ENCODE measurements at places on chromosomes 3 and 15.

GRCh38 chr15:70276401-70276800 is 178.7 kb upstream of the TLE3 start:
- no peak for DNase-seq

DNA sequence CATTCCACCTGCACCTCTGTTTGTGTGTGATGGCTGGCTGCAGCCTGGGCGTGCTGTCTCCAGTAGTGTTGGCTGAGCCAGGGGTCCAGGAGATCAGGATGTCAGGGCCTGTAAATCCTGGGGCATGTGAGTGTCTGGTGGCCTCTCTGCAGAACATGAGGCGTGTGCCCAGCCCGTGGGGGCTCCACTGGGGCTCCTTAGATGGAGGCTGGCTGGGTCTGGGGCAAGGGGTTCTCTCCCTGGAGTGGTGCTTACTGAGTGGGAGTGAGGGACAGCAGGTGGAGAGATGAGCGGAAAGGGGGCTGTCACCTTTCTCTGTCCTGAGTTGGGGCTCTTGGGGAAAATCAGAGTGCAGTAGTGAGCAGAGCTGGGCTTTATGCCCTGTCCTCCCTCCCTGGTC is 152.2 kb downstream of the CHDH start:
- no peak for DNase-seq

- DNase-seq: no peak
Observed at GRCh38 chr15:49721621-49722020, 100.8 kb downstream of the DTWD1 start.

- no peak for DNase-seq
Observed at GRCh38 chr15:36924034-36924433, 176.3 kb downstream of the MEIS2 start.

DNA sequence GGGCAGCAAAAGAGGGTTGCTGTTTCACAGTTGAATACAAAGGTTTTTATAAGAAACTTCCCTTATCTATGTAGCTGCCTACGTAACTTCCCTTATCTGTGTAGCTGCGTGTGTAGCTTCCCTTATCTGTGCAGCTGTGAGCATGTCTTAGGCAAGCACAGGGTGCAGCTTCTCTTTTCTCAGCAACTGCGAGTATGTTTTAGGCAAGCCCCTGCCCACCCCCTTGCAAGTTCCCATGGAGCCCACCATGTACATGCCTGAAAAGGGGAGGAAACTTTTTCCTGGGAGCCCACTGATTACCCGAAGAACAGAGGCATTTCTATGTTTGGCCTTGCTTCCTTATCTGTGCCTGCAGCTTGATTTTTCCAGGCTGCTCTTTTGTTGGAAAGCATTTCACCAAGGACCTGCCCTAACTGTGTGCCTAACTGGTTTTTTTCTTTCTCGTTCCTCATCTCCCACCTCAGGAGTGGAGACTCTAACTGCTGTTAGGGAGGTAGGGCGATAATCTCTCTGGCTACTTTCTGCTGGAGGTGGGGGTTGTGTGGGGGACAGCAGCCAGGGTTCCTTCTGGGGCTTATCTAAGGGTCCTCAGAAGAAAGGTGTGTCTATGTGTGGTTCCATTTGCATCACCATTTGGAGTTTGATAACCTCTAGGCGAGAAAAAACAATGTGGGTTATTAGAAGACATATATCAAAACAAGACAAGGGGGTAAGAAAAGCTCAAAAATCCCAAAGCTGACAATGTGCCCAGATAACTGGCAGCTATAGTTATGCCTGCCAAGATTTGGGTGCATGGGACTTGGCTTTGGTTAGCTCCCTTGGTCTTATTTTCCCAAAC is 26.0 kb downstream of the SORD start:
- DNase-seq: no peak

- DNase-seq: no peak
Observed at GRCh38 chr15:81209635-81210034, 13.0 kb downstream of the IL16 start.

DNA sequence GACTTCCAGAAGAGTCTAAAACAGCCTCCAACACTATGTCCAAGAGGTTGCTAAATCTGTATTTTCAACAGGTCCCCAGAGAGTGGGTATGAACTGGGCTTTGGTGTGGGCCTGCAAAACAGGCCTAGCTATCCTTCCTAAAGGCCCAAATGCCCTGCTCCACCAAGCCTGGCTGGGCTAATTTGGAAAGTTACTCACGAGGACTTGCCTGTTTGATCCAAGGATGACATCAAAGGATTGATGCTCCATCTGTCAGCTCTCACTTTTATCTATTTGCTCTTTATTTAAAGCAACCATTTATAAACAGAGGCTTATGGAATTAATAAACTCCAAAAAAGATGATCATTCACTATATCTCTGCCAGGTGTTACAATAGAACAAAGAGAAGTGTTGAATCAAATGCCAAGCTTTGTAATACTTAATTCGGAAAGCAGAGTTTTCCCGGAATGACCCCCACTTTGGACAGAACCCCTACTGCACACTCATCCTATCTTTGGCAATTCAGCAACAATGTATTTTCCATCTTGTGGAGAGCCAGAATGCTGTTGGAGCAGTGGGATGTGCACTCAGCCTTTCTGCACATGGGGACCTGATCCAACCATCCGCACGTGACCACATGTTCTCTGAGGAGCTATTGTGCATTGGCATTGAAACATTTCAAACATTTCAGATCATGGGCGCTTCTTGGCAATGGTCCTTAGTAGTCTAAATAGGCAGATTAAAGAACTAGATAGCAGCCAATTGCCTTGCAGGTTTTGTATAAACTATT is 163.3 kb upstream of the THBS1 start:
- DNase-seq: no peak

DNA sequence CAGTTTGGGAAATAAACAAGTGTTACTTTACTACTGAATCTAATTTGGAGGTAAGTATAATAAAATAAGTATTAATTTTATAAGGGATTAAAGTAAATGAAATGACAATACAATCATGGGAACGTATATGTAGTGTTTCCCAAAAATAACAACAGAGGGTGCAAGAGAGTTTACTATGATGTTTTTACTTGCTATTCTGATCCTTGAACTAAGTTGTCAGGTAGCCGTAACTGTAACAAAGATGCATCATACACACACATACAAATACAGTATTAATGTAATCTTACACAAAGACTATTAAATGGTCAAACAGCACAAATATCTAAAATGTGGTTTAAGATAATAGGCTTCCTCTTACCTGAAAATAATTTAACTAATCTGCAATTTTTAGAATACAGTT is 311.4 kb downstream of the TBC1D5 start:
- no peak for DNase-seq

DNA sequence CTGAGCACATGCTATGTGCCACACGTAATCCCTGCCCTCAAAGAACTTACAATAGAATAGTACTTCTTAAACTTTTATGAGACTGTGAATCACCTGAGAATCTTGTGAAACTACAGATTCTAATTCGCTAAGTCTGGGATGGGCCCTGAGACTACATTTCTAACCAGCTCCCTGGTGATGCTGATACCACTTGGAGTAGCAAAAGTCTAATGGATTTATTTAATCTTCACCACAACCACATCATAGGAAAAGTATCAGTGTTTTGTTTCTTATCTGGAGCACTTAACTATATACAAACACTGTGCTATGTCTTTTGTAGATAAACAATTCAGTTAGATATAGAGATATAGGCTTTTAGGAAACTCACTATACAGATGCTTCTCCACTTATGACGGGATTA is 23.8 kb upstream of the TCF12 start:
- no peak for DNase-seq

DNA sequence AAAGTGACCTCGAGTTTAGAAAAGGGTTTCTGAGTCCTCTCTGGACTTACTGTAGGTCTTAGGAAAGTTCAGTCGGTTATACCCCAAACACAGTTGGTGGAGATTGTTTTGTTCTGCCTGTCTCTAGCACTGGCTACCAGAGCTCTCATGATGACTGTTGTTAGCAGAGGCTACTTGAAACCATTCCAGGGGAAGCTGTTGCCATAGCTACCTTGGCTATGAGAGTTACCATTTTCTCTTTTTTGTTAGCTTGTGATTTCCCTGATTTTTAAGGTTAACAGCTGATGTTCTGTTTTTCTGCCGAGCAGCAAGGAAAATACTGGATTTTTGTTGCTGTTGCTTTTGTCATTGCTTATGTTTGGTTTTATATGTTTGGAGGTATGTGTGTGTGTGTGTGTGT is 26.7 kb downstream of the ABHD2 start:
- DNase-seq: no peak

DNA sequence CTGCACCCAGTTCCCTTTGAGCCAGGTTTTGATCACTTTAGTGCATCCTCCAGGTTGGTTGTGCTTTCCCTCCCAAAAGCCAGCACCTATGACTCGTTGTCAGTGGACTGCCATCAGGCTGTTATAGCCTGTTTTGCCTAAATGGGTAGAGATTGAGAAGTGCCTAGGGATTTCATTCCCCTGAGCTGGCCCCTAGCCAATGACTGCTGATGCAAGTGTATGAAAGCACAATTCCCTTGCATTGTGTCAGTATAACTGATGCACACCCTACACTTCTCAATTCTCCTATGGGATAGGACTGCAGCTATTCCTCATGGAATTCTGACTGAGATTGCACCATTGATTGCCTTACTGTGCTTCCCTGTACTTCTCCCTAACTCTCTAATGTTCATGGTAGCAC is 102.1 kb upstream of the ARPP21 start:
- DNase-seq: no peak

DNA sequence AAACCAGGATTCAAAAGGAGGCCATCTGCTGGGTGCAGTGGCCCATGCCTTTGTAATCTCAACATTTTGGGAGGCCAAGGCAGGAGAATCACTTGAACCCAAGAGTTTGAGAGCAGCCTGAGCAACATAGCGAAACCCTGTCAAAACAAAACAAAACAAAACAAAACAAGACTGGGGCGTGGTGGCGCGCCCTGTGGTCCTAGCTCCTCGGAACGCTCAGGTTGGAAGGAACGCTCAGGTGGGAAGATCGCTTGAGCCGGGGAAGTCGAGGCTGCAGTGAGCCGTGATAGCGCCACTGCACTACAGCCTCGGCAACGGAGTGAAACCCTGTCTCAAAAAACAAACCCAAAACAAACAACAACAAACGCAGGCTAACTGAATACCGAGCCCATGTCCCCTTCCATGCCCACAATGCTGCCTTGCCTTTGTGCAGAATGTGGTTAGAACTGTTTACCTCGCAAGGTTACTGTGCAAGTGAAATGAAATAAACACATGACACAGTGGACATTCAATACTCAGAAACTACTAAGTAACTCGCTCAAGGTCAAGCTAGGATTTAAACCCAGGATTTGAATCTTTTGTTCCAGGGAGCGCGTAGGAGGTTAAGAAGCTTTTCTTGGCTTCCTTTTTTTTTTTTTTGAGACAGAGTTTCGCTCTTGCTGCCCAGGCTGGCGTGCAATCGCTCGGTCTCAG is 766 bp upstream of the EMC4 start:
- no peak for DNase-seq

- no peak for DNase-seq
Observed at GRCh38 chr15:85642065-85642692, 152.5 kb downstream of the KLHL25 start.

DNA sequence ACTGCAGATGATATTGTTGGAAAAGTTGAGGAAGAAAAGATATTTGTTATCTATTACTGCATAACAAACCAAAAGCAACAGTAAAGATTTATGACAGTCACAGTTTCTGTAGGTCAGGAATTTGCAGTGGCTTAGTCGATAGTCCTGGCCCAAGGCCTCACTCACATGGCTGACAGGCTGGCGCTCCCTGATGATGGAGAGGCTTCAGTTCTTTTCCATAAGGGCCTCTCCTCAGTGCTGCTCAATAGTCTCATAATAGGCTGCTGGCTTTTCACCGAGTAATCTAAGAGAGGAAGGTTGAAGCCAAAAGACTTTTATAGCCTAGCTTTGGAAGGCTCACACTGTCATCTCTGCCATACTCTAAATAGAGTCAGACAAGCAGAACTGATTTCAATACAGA is 17.7 kb downstream of the IREB2 start:
- no peak for DNase-seq

GRCh38 chr15:57031082-57031481 is 112.6 kb downstream of the TCF12 start:
- DNase-seq: no peak

DNA sequence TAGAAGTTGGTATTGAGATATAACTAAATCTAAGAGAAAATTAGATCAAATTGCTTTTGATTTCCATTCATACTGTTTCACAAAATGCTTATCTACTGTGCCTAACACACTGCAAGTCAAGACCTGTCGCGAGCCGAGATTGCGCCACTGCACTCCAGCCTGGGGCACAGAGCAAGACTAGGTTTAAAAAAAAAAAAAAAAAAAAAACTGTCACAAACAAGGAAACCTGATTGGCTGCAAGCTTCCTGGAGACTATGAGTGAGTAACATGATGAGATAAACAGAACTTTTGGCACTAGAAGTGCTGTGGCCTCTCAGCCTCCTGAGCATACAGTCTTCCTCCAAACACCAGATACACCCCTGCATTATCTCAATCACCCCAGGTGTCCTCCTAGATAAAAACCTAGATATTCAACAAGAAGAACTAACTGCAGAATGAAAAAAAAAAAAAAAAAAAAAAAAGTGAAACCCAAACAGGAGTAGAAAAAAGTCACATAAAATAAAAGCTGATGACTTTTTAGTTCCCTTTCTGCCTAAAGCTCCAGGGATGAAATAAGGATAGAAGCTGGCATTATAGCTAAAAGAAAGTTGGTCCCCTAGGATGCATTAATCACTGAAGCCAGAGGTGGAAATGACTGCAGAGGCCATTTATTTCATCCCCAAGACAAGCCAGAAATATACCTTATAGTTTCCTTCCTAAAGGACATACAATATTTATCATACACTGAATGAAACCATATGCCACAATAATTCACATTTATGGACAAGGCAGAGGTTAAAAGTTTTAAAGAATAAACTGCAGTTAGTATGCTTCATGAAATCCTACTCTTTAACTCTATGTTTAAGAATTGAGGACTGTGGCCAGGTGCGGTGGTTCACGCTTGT is 82.4 kb downstream of the P3H2 start:
- no peak for DNase-seq

All from stimulated activated CD4-positive, alpha-beta T cell treated with anti-CD3 and anti-CD28 coated beads, Interleukin-1b, Interleukin-23, amount 100 ng/mL, for 48 hours (primary cell).